ENCODE measurements at places on chromosomes 16 and 17.

DNA sequence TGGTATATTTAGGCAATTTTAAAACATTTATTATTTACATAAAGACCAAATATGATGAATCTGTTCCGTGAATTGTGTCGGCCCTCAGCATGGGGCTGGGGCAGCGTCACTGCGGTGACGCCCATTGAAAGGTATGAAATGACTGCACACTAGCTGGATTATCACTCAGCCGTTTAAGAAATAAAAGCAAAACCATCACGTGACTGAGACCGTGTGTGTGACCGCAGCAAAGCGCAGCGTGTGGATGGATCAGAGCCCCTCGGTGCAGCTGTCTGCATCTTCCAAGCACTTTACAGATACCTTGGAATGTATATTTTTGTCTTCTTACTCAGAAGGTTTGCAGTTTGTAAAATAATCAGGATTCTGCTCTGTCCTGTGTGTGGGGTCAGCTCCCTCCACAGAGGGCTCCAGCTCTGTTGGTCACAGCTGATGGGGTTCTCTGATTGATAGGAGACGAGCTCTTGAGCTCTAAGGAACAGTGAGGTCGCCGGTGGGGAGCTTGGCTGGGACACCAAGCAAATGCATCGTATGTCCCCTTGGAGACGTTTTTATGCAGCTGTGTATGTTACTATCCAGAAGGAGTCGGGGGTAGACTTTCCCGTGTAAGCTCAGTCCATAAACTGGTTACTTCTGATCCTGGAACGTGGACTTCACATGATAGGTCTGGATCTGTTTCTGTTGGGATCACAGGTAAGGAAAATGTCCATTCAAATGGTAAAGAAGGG lies 45.1 kb downstream of the WDR45B start:
- DNase-seq, result no peak

- no peak for DNase-seq
These were observed 183.7 kb downstream of the CBLN1 start for GRCh38 chr16:49097964-49098363.

DNA sequence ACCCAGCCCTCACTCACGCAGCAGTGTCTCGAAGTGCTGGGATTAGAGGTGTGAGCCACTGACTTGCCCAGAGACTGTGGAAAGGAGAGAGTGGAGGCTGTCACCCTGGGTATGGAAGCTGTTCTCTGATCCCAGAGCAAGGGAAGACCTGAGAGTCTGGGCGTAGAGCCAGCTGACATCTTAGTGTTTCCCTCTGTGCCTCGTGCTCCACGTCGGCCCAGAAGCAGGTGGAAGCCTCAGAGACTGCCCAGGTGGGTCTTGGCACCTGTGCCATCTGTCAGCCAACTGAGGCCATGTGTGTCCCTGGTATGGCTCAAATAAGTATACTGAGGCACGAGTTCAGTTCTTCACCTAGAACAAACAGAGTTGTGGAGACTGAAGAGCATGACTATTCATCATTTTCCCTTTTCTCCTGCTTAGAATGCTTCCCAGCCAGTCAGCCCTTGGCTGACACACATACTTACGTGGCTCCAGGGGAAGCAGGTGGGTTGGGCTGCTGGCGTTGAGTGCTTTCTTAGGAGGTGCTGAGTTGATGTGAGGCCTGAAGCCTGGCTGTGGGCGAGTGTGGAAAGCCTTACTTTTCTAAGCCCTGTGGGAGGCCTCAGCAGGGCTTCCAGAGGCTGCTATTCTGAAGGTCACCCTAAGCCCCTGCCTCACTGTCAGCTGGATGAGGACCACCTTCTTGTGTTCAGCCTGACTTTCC lies 8.1 kb downstream of the CTRL start:
- no peak for DNase-seq

DNA sequence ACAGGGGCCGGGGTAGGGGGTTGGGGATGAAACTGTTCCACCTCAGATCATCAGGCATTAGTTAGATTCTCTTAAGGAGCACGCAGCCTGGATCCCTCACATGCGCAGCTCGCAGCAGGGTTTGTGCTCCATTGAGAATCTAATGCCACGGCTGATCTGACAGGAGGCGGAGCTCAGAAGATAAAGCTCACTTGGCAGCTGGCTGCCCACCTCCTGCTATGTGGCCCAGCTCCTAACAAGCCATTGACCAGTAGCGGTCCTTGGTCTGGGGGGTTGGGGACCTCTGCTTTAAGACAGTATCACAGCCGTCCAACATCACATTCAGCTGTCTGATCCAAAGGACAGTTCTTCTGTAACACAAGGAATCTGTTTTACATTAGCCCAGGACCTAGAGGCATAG lies 62.5 kb downstream of the SLC39A11 start:
- DNase-seq, result no peak
